NCI-H524 treated with DMSO at 0.1 percent for 48 hours (cell line): ENCODE measurements at places on chromosomes 16 and 17.

GRCh38 chr16:83728492-83728891, 79.3 kb upstream of the HSBP1 start:
- DNase-seq: no peak

GRCh38 chr16:3003582-3004270, 9.0 kb upstream of the CLDN9 start:
- peak; percentile 97 for DNase-seq

- no peak for DNase-seq
Observed at GRCh38 chr17:65457635-65458257, 103.7 kb downstream of the AXIN2 start.

- no peak for DNase-seq
Observed at GRCh38 chr17:57730026-57730701, 14.9 kb downstream of the CCDC182 start.

DNA sequence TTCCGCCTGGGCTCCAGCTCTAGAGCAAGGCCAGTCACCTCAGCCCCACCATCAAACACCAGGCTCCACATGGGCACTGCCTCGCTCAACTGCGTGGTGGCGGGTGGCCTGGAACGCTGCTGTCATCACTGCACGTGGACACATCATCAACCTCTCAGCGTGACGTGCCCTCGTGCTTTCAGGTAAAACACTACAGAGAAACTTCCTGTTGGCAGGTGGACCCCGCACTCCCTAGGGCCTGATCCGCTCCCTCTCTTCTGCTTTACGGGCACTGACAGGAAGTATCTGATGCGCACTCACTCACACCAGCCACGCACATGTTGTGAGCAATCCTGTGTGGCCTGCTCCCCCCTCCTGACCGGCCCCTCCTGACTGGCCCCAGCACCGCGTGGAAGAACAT, 87.4 kb downstream of the ANKRD11 start:
- DNase-seq: no peak

DNA sequence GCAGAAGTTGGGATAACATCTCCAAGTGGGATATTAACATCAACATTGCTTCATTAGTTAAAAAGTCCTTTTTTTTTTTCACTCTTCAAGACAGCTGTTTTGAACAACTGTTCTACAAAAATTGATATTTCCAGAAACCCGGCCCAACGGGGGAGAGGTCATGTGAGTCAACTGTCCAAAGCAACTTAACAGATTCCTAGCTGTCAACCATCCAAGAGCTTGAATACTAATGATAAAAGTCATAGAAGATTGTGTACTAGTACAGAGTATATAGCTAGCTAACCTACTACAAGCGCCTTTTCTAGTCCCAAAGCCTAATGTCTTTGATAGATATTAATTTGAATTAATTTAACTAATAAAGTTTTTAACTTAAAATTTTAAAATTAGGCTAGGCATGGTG, 172.0 kb downstream of the CYB561 start:
- DNase-seq: no peak

DNA sequence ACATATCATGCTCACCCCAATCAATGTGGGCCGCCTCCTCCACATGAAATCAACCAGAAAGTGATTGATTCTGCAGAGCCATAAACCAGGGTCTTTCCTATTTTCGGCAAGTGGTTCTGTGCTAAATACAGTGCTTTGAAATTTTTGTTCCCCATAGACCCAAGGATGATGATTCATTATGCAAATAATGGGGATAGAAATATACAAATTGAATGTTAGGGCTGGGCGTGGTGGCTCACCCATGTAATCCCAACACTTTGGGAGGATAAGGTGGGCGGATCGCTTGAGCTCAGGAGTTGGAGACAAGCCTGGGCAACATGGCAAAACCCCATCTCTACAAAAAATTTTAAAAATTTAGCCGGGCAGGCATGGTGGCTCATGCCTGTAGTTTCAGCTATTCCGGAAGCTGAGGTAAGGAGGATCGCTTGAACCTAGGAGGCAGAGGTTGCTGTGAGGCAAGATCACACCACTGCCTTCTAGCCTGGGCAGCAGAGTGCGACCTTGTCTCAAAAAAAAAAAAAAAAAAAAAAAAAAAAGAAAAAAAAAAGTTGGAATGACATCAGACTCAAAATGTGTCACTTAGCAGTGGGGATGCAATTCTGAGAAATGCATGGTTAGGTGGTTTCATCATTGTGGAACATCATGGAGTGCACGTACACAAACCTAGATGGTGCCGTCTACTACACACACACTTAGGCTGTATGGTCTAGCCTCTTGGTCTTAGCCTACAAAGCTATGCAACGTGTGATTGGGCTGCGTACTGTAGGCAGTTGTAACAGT, 581.7 kb downstream of the MAF start:
- DNase-seq: no peak

DNA sequence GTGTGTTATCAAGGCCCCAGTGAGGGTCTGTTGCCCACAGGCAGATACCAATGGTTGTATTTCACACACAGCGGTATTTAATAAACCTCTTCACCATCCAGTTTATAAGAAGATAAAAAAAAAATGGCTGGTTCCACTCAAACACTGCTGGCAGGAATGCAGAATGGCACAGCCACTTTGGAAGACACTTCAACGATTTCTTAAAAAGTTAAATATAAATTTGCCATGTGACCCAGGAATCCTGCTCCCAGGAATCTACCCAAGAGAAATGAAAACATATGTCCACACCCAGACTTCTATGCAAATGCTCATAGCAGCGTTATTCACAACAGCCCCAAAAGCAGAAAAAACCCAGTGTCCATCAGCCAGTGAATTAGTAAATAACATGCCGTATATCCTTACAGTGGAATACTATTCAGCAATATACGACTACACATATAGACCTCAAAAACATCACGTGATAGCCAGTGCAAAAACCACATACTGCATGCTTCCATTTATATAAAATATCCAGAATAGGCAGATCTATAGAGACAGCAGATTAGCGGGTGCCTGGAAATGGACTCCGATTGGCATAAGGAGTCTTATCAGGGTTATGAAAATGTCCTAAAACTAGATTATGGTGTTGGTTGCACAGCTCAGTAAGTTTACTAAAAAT, 38.7 kb downstream of the XYLT1 start:
- DNase-seq: no peak

DNA sequence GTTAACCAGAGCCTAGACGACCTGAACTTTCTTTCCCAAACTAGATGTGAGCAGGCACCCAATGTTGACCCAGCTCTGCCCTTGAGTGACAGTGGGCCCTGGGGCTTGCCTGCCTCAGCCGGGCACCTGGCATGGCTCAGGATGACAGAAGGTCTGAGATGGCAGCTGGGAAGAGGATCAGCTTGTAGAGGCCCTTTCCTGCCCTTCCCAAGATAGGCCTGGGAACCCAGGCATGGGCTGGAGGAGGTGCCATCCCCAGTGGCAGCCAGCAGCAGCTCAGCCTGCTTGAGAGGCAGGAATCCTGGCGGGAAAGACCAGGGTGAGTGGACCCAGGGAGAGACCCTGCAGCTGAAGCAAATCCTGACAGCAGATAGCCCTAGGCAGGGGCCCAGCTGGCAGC, 59.1 kb downstream of the PIPOX start:
- DNase-seq: peak; percentile 89

DNA sequence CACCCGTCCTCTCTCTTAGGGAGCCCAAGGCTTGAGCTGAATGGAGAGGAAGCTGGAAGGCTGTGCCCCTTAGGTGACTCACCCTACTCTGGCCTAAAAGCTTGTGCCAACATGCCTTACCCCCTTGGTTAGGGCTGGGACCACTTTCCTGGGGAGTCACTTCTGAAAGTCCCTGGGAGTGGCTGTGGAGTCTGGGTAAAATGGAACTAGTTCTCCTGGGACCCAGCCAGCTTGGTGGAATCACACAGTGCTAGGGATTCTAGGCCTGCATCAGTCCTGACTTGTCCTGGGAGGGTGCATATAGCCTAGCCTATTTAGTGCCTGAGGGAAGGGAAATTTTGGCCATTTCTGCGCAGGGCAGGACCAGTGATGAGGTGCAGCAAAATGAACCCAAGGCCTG, 10.5 kb downstream of the MMP28 start:
- DNase-seq: no peak

GRCh38 chr17:7927596-7927995, 2.1 kb downstream of the KCNAB3 start:
- DNase-seq: no peak

DNA sequence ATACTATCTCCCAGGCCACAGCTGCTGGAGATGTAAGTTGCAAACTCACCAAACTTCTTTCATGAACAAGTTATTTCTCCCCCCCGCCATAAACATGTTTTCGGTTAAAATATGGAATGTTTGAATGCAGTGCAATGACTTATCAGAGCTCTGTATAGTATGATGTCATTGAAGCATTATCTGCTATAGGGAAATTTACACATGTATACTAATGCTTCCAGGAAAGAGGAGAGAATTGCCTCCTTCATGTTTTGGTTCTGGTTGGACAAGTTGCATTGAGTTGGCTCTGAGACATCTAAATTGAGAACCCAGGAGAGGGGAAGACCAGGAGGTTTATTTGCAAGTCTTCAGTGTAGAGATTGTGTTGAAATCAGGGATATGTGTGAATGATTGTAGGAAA, 20.8 kb downstream of the UQCRC2 start:
- DNase-seq: no peak

- DNase-seq: peak; percentile 83
Observed at GRCh38 chr16:53093162-53093744, 38.5 kb downstream of the CHD9 start.

- DNase-seq: no peak
Observed at GRCh38 chr16:583470-583814, 6.4 kb upstream of the RAB40C start.

DNA sequence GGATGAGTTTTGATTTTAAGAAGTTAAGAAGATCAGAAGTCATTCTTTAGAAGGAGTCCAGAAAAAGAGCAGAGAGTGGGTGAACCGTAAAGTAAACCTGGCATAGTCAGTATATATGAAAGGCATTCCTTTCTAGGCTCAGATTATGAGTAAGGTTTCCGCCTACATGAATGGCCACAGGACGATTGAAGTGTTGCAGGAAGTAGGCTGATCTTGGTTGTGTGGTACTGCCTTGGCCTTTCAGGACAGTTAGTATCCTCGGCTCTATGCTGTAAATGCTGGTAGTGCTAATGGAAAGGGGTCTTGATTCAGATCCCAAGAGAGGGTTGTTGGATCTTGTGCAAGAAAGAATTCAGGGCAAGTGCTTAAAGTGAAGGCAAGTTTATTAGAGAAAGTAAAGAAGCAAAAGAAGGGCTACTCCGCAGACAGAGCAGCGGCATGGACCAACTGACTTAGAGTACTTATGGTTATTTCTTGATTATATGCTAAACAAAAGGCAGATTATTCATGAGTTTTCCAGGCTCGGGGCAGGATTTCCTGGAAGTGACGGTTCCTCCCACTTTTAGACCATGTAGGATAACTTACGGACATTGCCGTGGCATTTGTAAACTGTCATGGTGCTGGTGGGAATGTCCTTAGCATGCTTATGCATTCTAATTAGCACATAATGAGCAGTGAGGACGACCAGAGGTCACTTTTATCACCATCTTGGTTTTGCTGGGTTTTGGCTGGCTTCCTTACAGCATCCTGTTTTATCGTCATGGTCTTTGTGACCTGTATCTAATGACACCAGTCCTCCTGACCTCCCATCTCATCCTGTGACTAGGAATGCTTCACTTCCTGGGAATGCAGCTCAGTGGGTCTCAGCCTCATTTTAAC, 164.8 kb downstream of the SNX29 start:
- no peak for DNase-seq

- DNase-seq: no peak
Observed at GRCh38 chr16:27449434-27450195, 47.6 kb downstream of the IL21R start.

DNA sequence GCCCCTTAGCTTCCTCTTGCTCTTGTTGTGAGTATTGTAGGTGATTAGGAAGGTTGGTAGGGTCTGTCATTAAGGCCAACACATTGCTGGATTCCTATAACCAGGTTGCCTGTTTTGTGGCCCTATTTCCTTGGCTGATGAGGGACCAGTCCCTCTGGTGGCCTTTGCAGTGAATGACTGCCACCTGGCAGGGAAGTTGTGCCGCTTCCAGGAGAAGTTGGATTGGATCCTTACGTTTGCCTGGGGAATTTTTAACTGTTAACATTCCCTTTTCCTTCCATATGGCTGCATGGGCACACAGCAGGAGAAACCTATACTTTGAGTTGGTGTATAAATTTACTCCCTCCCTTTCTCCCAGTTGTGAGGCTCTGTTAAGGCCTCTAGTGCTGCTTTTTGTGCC, 32.4 kb downstream of the LCMT1 start:
- no peak for DNase-seq

- DNase-seq: no peak
Observed at GRCh38 chr17:45739786-45740185, 44.3 kb upstream of the CRHR1 start.

DNA sequence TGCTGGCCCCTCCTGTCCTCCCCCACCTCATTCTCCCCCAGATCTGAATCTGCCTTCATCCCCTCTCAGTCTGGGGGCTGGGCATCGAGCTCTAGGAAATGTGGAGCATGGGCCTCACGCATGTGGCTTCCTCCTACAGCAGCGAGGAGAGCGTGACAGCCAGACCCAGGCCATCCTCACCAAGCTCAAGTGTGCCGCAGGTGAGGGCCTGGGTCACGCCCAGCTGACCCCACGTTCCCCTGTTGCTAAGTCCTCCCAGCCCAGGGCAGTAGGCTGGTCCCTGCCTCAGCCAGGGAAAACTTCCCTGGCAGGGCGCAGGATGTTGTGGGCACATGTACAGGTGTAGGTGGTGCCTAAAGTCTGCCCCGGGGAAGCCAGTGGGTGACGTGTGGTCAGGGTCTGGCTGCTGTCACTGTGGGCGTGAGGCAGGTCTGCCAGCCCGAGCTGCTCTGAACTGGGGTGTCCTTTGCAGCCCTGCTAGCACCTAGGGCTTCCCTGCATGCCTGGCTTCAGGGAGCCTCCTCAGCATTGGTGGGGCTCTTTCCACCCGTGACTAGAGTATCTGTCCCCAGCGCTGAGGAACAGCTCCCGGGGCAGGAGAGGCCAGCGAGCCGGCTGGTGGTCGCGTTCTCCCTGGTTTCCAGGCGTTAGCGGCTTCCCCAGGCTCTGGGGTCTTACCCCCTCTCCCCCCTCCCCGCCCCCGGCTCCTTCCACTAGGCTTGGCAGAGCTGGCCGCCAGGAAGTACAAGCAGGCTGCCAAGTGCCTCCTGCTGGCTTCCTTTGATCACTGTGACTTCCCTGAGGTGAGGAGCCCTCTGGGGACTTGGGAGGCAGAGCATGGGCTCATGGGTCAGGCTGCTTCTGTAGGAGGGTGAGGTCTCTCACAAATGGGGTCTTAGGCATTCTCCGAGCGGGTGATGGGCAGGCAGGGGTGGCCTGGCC, 3.6 kb downstream of the GPS1 start:
- DNase-seq: no peak

DNA sequence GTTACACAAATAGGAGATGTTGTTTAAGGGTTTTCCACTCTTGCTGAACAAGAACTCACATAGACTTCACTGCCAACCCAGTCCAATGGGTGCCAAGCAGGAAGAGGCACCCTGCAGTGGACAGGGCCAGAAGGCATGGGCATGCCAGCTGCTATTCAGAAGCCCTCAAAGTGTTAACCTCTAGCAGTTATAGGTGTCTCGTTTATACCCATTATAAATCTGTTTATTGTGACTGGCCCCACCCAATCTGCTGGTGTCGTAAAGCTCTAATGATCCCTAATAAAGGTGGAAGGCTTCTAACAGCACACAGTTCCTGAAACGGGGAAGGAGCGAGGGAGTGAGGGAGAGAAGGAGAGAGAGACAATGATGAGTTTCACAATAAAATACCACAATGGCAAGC, 23.9 kb downstream of the HNF1B start:
- no peak for DNase-seq

- no peak for DNase-seq
Observed at GRCh38 chr17:43774304-43775250, 4.2 kb downstream of the DUSP3 start.

GRCh38 chr16:4182581-4183236, 59.2 kb downstream of the SRL start:
- no peak for DNase-seq
